ENCODE measurements at places on chromosomes 11 and 22.
A peak's percentile ranks its signal among the peaks of the same experiment; 100 is the strongest.

DNA sequence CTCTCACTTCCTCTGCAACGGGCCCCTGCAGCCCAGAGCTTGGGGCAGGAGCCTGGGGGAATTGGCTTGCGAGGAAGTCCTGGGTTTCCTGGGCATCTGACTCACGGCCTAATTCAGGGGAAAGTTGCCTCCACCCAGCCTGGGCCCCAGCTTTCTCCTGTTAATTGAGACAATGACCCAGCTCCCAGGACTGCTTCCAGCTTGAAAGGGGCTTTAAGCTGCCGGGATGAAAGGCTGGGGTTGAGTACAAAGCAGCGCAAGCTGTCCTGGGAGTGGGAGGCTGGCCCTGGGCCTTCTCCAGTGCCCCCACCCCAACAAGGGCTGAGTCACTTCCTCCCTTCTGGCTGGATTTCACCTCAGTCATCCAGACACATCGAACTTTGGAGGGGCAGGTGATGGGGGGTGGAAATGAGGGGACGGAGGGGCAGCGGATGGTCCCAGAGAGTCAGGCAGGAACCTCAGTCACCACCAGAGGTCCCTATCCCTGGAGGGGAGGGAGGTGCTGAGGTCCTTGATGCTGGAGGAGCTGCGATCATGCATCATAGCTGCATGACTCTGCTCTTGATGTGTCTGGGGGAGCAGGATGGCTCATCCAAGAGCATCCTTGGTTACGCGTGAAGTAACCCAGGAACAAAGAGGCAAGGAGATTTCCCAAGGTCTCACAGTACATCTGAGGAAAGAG, 30.1 kb upstream of the OAF start:
- peak overlapping the region; percentile 40 for H3K4me3 ChIP-seq
- H3K4me1 ChIP-seq: peaks cover 54% of the 10 kb centered on the region
- no peaks in the 10 kb centered on the region for H3K27me3 ChIP-seq
- peak; percentile 98 for DNase-seq
- H3K27ac ChIP-seq: peak overlapping the region; percentile 99

DNA sequence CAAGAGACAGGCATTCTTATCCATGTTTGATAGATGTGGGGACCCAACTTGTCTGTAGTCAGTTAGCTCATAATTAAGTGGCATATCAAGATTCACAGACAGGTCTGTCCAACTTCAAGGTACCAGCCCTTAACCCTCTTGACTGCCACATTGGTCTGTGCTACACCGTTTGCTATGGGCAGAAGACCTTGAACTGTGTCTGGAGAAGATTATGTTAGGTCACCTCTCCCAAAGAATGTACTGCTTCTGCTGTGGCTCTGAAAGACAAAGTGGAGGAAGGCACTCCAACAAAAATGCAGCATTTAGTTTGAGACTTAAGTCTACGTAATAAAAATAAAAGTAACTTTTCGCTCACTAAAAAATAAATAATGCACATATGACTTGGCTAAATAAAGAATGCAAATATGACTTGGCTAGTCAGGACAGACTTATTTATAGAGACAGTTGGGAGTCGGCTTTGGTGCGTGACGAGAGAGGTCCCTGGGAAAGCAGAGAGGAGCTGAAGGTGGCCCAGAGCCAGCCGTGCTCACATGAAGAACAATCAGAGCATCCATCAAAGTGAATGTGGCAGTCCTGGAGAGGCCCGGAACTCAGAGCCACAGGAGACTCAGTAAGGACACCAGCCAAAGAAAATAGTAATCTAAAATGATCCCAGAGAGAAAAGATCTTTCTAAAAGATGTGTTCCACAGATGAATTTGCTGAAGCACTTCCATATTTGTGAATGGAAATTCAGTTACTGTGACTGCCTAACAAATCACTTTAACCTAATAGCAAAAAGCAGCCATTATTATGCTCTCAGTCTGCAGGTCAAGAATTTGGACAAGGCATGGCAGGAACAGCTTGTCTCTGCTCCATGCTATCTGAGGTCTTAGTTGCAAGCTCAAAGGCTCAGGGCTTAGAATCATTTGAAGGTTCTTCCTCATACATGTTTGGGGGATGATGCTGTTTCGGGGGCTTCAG, 35.0 kb downstream of the CWC15 start:
- no peaks in the 10 kb centered on the region for H3K36me3 ChIP-seq
- no peak overlapping the region for H3K4me3 ChIP-seq
- peak; percentile 88 for DNase-seq

GRCh38 chr11:96472085-96472484, 82.3 kb downstream of the JRKL start:
- no peaks in the 10 kb centered on the region for H3K4me1 ChIP-seq
- H3K36me3 ChIP-seq: no peaks in the 10 kb centered on the region
- no peaks in the 10 kb centered on the region for H3K27me3 ChIP-seq
- DNase-seq: no peak
- no peak overlapping the region for H3K4me3 ChIP-seq

GRCh38 chr11:120200677-120201076, 10.2 kb upstream of the OAF start:
- no peaks in the 10 kb centered on the region for H3K27me3 ChIP-seq
- no peak overlapping the region for H3K4me3 ChIP-seq
- H3K4me1 ChIP-seq: peaks cover 4% of the 10 kb centered on the region
- no peak for DNase-seq
- H3K27ac ChIP-seq: no peak overlapping the region
- H3K36me3 ChIP-seq: no peaks in the 10 kb centered on the region
